Stimulated activated CD8-positive, alpha-beta memory T cell treated with anti-CD3 and anti-CD28 coated beads, Interleukin-12 subunit alpha, Interleukin-12 subunit beta, amount 100 ng/mL, for 1 hour (primary cell): ENCODE measurements at places on chromosomes 2 and 18.

- DNase-seq = no peak
Observed at GRCh38 chr2:18244845-18245244, 315.6 kb downstream of the RDH14 start.

- no peak for DNase-seq
Observed at GRCh38 chr18:26386441-26386840, 160.2 kb downstream of the TAF4B start.

GRCh38 chr2:10688921-10689807, 611 bp downstream of the NOL10 start:
- no peak for DNase-seq

DNA sequence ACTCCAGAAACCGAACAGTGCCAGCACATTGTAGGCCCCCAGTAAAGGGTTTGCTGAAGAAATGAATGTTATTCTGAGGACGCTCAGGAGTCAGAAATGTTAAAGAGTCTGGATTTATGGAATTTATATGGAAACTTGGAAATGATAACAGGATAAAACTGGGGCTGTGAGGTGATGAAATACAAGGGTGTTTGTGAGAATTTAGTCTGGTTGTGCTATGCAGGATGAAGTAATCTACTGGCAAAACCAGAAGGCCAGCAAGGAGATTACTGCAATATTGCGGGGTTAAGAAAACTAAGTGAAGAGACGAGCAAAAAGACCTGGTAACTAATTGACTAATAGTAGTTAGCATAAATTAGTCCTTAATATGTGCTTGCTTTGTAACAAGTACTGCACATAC, 467.8 kb downstream of the ZEB2 start:
- DNase-seq = no peak
